ENCODE measurements at places on chromosomes 11 and 22.

DNA sequence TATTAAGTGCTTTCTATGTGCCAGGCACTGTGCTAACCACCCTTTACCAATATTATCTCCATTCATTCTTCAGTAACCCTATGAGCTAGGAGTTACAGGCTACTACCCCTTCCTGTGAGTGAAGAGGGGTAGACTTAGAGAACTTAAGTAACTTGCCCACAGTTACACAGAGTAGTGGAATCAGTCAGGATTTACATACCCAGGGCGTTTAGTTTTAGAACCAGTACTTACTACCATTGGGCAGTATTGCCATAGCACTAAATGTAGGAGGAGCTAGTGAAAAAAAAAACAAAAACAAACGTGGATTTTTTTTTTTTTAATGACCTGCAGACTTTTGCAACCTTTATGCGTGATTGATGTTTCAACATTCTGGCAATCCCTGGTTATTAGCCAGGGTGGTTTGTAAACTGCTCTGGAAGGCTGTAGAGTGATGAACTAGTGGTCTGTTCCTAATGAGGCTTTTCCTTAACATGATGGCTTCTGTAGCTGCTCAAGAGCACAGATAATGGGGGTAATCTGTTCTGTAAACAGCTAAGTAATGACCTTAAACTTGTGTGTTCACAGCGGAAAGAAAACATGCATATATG, 11.4 kb downstream of the TBCEL start:
- no peak for DNase-seq

- no peak for DNase-seq
These were observed 447.1 kb downstream of the TBC1D22A start for GRCh38 chr22:47209547-47210023.

DNA sequence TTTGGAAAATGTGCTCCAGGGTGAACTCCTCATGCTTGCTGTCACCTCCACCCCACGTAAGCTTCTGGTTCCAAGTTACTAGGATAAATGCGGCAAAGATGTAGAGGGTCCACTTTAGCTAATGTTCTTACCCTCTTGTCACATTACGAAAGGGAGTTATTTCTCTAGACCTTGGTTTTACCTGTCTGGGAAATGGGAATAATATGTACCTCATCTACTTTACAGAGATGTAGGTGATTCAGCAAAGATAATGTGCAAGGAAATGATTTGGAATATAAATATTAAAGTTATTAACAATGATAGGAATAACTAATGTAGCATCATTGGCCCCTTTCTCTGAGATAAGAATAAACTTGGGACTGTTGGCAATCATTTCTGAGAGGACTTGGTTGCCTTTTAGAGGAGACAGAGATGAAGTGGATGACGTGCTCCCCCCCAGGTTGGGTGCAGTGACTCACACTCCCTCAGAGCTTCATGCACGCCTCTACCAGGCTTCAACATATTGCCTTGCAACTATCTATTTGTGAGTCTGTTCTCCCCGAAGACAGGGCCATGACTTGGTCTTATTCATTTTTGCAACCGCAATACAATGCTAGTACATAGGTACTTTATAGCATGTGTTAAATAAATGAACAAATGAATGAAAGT, 97.1 kb downstream of the ME3 start:
- no peak for DNase-seq

GRCh38 chr11:19234231-19234817, 6.4 kb downstream of the E2F8 start:
- no peak for DNase-seq

DNA sequence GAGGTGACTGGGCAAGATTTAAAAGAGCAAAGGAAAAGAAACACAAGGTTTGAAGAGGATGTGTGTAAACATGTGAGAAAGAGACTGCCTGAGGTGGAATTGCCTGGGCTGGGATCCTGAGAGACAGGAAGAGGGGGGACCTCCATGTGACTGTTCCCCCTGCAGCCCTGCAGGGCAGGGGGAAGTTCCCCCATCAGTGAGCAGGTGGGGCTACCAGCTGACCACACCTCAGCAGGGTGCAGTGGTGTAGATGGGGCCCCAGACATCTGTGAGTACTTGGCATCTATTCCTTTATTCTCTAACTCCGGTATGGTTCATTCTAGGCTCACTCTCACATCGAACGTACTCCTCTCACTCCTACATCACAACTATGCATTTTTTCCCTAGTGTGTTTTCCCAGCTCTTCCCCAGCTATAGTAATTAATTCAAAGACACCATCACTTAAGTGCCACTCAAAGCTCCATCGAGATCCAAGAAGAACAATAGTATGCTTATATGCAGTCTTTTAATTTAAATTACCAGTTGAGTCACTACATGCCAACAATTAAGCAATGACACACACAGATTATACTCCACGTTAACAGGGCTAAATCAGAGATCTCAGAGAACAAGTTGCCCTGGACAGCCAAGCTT, 42.7 kb downstream of the LGR4 start:
- DNase-seq: no peak

- DNase-seq: no peak
These were observed 24.9 kb upstream of the GRAMD1B start for GRCh38 chr11:123405123-123405592.

- no peak for DNase-seq
These were observed 27.2 kb downstream of the MORC2 start for GRCh38 chr22:30941363-30941740.

DNA sequence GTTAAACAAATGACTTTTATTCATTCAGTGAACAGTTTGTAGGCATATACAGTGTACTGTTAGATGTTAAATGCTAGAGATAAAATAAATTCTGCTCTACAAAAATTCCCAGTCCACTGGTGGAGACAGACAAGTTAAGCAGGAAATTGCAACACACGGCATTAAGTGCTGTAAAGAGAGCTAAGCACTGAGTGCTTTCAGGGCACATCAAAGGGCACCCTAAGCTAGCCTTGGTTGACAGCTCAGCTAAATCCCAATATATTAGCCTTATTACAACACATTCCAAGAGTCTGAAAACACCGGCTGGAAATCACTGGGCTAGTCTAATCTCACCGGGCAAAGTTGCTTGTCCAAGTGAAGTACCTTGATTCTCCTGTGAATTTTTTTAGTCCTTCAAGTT, 55.1 kb downstream of the NOX4 start:
- DNase-seq: no peak

GRCh38 chr22:50208939-50209892, 8.4 kb downstream of the SELENOO start:
- DNase-seq: no peak

GRCh38 chr11:81673001-81673400, 1060.7 kb downstream of the FAM181B start:
- DNase-seq: no peak

- DNase-seq: no peak
These were observed 3.4 kb downstream of the TENM4 start for GRCh38 chr11:79437278-79437980.

- DNase-seq: no peak
These were observed 5.8 kb upstream of the TBC1D10A start for GRCh38 chr22:30332551-30332950.

DNA sequence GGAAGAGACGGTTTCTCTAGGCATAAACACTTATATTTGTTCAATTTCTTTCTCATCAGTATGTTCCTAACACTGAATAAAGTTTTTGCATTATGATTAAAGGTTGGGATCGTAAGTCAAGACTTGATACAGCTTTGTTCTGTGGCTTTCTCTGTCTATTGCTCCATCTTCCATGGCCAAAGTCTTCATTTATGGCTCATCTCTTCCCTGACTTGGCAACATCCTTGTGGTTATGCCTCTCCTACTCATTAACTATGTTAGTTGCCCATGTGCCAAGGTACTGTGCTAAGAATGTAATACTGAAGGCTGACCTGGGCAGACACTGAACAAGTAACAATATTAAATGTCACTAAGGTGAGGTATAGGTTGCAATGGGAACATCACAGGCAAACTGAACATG, 1.6 kb upstream of the ACCSL start:
- DNase-seq: no peak

GRCh38 chr11:124075841-124076651, 34.9 kb upstream of the OR10G7 start:
- no peak for DNase-seq

DNA sequence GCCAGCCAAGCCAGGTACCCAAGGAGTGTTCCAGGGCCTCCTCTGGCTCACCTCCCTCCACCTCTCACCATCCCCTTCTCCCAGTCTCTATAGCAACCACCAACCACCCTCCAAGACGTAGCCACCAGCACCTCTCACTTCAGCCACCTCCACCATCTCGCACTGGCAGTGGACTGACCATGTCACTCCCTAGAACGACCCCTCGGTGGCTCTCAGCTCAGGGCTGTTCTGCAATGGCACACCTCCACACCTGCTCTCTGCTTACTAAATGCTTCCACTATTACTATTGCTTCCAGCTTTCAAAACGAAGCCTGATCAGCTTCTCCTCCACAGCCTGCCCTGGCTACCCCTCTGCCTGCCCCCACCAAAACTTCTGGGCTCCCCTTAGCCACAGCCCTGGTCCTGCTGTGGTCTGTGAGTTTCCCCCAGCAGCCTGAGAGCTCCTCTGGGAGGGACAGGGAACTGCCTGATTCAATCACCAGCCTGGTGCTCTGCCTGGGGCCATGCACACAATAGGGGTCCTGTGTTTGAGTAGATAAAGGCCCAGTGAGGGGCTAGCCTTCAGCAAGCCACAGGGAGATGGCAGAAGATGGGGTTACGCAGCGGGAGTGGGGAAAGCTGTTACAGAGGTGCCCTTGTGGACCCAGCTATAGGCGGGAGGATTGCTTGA, 17.5 kb upstream of the CBX7 start:
- DNase-seq: no peak

DNA sequence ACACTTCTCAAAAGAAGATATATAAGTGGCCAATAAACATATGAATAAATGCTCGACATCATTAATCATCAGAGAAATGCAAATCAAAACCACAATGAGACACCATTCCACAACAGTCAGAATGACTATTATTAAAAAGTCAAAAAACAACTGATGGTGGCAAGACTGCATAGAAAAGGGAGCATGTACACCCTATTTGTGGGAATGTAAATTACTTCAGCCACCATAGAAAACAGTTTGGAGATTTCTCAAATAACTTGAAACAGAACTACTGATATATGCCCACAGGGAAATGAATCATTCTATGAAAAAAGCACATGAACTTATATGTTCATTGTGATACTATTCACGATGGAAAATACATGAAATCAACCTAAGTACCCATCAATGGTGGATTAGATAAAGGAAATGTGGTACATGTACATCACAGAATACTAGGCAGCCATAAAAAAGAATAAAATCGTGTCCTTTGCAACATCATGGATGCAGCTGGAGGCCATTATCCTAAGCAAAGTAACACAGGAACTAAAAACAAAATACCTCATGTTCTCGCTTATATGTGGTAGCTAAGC, 42.4 kb downstream of the GLYATL2 start:
- no peak for DNase-seq

GRCh38 chr22:49850959-49851802, 2.5 kb upstream of the ZBED4 start:
- no peak for DNase-seq

- no peak for DNase-seq
These were observed 8.6 kb downstream of the MOB2 start for GRCh38 chr11:1478011-1478410.

- DNase-seq: no peak
These were observed 43.6 kb downstream of the PPARA start for GRCh38 chr22:46193898-46194310.

- DNase-seq: no peak
These were observed 267.2 kb downstream of the TENM4 start for GRCh38 chr11:79173615-79174014.

DNA sequence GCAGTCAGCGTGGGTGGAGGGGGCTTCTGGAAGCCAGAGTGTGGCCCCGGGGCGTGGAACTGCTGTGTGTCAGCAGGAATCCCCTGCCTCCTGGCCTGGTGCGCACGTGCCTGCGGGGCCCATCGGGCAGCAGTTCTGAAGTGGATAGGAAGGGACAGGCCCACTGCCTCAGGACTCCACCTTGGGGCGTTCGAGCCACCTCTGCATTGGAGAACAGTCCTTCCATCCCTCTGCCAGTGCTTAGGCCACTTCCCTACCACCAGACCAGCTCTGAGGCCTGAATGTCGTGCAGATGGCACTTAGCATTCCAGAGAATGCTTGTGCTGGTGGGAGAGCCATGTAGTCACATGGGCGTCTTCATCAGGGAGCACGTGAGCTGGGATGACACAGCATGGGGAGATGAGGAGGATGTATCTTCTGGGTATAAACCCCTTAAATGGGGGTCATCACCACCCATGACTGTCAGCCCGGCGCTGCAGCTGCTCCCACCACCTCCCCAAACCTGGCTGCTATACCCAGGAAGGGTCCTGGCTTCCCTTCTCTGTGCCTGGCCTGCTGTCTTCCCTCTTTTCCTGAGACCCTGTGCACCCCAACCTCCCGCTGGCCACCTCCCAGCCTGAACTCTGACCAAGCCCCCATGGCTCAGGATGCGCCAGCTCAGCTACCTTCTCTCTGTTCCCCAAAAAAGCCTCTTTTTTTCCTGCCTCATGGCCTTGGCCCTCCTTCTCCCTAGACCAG, 9.7 kb downstream of the INCENP start:
- DNase-seq: no peak

GRCh38 chr11:57416436-57416835, 10.5 kb downstream of the SLC43A3 start:
- no peak for DNase-seq

GRCh38 chr11:114354076-114354475, 46.2 kb downstream of the C11orf71 start:
- no peak for DNase-seq

GRCh38 chr11:11320825-11321224, 32.2 kb downstream of the CSNK2A3 start:
- no peak for DNase-seq

GRCh38 chr11:93000511-93001476, 31.3 kb downstream of the MTNR1B start:
- DNase-seq: no peak

- no peak for DNase-seq
These were observed 535.1 kb downstream of the KCNA4 start for GRCh38 chr11:29481738-29482137.

DNA sequence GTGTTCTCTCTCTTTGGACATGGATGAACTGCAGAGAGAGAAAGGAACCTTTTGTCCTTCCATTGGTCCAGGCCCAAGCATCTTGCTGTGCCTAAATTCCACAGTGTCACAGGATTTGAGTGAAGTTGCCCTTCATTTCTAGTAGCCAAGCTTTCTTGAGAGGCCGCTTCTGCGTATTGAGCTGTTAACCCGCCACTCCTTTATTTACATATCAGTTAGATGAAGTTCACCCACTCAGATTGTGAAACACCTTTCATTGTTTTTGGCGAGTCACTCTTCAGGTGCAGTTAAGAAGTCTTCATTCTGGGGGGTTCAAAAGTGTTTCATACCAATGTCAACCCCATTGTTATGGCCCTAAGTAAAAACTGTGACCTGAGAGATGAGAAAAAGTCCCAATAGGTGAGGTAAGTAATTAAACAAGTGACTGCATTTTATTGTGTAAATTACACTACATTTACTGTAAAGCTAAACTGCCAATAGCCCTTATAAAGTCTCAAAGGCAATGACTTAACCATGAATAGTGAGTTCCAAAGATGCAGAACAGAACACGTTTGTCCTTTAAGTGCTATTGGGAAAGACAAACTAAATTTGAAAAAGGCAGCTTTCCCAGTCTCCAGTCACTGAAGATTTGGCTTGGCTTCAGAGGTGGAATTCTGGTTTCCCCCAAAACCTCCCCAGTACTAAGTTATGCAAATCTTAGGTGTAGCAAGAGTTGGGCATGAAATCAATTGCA, 61.0 kb downstream of the APIP start:
- DNase-seq: no peak

All from CD8-positive, alpha-beta memory T cell (primary cell).